Activated T-helper 1 cell treated with anti-CD3 and anti-CD28 coated beads, Interleukin-12 subunit alpha, Interleukin-12 subunit beta, Interleukin-2, Interleukin-4 antibody, amounts not matched to agents 30 ng/mL and 10 ng/mL and 1 ng/mL, durations not matched to agents 14 hours and 24 hours and 36 hours (primary cell): ENCODE measurements at places on chromosomes 4 and X.
A peak's percentile ranks its signal among the peaks of the same experiment; 100 is the strongest.

- DNase-seq: no peak
Observed at GRCh38 chrX:10783451-10783995, 163.1 kb upstream of the MID1 start.

GRCh38 chr4:149831656-149832208, 16.1 kb upstream of the IQCM start:
- DNase-seq: no peak

DNA sequence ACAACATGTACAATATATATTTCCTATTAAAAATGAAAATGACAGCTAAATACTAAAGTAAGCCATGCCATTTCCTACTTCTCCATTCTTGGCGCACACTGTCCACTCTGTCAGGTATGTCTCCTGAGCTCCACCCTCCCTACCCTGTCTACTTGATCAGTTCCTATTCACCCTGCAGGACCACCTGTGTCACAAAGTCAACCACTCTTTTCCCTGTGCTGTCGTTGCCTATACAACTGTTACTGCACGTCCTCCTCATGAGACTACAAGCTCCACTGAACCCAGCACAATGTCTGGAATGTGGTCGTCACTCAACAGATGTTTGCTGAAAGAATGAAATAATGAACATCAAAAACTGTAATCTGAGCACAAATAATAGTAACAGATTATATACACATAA, 54.9 kb downstream of the SLC9A7 start:
- DNase-seq: no peak

GRCh38 chrX:44765556-44765955, 78.3 kb upstream of the DUSP21 start:
- DNase-seq: no peak

DNA sequence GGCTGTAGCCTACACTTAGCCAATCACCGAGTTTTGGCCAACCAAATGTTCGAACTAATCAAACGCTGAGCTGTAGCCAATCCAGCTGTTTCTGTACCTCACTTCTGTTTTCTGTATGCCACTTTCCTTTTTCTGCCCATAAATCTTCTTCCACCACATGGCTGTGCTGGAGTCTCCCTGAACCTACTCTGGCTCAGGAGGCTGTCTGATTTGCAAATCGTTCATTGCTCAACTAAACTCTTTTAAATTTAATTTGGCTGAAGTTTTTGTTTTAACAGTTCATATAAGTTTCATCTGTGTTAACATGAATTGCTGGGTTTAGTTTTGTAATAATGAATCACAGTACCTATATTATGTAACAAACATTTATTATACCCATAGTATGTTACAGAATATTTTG, 160.7 kb upstream of the PCDH7 start:
- DNase-seq: no peak

DNA sequence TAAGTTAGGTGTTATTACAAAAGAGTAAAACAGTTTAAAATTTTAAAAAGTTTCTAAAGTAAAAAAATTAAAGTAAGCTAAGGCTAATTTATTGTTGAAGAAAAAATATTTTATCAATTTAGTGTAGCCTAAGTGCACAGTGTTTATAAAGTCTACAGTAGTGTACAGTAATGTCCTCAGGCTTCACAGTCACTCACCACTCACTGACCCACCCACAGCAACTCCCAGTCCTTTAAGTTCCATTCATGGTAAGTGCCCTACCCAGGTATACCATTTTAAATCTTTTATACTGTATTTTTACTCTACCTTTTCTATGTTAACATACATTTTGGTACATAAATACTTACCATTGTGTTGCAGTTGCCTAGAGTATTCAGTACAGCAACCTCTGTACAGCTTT, 120.3 kb upstream of the DKK2 start:
- DNase-seq: no peak

DNA sequence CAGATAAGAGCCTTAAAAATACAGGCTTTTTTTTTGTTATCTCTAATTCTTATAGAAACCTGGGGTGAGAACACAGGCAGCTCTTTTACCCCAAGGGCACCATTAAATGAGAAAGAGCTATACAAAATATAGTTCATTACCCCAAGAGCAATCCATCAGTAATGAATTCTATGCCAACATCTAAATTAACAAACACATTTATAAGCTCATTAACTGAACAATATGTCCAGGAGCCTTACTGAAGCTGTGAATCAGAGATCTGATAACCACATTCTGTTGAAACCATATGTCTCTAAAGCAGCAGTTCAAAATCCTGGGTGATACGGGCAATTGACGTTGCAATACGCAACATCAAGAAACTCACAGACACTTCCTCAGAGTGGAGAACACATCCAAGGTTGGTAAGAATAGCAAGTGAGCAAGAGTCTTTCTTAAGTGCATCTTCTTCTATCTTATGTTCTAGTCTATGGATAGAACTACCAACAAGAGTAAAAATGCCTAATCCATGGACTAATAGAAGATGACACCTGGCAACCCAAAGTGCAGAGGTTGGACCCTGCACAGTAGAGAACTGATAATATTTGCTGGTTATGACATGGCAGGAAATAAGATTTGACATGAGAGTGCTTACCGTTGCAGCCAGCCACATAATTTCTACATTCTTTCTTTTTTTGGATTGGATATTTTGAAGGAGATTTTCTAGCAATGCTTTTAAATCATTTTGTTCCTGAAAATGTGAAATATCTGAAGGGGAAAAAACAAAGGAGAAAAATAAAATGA, 449.3 kb downstream of the IL15 start:
- no peak for DNase-seq

DNA sequence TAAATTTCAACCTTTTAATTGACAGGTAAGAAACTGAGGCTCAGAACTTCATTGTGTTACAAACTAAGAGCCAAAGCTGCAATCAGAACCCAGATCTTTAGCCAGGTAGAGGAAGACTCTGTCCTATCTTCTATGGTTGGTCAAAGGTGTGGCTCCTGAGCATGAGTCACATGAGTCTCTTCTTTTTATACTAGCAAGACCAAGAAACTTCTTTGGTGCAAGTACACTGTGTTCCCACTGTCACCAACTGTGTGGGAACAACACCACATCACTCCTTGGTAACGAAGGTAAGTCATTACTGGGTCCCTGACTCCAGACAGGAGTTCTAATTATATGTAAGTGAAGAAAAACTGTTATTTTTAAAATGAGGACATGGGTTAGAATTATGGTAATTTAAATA, 290.1 kb downstream of the INPP4B start:
- no peak for DNase-seq

DNA sequence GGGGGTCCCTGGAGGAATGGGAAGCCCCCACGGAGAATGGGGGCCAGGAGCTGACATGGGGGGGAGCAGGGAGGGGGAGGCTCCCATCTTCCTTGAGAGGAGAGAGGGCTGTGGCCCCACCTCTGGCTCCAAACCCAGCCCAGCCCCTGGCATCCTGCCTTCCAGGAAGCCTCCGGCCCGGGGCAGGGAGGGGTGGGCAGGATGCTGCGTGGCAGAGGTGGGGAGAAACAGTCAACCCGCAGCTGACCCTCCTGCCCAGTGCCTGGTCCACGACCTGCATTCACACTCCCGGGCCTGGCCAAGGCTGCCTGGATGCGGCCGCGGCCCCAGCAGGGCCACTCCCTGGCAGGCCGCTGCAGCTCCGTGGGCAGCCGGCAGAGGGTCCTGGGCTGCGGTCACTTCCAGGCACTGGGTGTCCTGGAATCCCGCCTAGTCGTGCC, 39.0 kb downstream of the CPLX1 start:
- DNase-seq: no peak

DNA sequence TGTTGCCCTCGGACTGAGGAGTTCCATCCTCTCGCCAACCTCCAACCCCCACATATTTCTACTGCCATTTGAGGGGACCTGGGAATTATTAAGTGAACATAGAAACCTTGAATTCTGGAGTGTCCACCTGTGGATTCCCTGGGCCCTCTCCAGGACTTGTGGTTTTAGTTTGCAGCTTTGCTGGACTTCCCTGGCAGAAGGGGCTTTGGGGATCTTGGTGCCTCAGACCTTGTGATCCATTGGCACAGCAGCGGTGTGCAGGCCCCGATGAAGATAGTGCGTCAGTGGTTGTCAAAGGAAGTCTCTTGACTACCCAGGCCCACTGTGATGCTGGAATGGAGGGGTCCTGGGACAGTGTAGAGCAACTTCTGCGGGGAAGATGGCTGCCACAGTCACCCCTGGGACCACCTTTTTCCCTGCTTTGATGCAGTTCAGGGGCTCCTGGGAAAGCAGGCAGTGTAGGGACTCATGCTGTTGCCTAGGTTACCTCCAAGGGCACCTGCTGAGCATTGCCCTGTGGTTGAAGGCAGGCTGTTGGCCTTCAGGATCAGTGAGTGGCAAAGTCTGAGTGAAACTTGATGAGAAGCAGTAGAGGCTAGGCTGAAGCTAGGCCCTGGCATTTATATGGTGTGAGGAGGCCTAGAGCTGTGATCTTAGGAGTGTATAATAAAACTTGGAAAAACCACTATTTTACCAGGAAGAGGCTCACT, 2.2 kb downstream of the SLC16A2 start:
- DNase-seq: no peak

GRCh38 chr4:36348403-36348938, 67.1 kb downstream of the DTHD1 start:
- peak; percentile 47 for DNase-seq

DNA sequence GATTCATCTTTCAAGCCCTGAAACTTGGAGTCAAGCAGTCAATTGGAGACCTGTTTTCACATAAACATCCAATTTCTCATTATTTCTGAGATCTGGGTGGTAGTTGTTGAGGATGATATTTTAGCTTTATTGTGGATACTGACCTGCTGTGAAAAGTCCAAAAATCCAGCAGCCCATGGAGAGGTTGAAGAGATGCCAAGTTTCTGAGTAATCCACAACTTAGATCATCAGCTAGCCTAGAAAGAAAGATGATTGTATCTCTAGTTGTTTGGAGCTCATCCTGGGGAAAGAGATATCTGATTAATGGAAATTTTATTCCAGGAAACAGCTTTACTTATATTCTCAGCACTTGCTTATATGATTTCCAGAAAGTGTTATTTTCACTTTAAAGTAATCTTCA, 48.6 kb upstream of the DCX start:
- no peak for DNase-seq

- no peak for DNase-seq
Observed at GRCh38 chr4:6074758-6075157, 56.5 kb upstream of the C4orf50 start.

DNA sequence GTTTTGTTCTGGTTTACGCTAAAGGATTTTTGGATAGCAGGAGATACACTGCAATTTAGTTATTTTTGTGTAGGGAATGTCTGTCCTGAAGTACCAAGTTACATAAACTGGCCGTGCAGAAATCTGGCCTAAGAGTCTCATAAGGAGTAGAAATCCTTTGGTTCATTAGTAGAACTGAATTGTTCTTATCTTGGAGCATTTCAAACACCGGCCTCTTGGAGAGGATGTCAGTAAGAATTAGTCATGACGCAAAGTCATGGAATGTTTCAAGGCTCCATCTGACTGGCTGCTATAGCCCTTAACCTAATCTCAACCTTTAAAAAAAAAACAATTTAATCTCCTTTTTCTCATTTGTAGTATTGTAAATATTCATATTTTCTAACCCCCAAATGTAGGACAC, 15.2 kb downstream of the PDLIM3 start:
- DNase-seq: no peak

GRCh38 chr4:136246876-136247275, 1285.4 kb downstream of the PCDH18 start:
- no peak for DNase-seq

GRCh38 chr4:83558680-83559079, 22.8 kb downstream of the GPAT3 start:
- DNase-seq: no peak

DNA sequence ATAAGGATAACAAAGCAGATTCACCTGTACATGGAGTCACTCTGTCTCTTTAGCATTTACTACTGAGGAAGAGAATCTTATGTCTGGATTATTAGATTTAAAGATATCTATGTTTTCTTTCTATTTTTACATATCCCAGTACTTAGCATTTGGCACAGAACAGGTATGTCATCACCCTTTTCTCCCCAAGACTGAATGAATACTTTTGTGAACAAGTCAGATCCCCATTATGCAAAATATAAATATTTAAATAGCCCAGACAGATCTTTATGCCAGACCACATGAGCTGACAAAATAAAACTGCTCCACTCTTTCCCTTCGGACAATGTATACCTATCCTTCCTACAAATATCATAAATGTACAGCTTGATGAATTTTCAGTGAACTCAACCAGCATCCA, 94.5 kb downstream of the CASK start:
- no peak for DNase-seq

- no peak for DNase-seq
Observed at GRCh38 chr4:129384974-129385373, 289.0 kb downstream of the C4orf33 start.

- no peak for DNase-seq
Observed at GRCh38 chr4:106512706-106513105, 144.1 kb upstream of the GIMD1 start.

GRCh38 chr4:163470391-163470790, 3.2 kb downstream of the TKTL2 start:
- no peak for DNase-seq

GRCh38 chr4:76873495-76873894, 24.4 kb downstream of the SOWAHB start:
- no peak for DNase-seq

GRCh38 chrX:153530411-153531129, 13.1 kb downstream of the ATP2B3 start:
- DNase-seq: no peak

- DNase-seq: no peak
Observed at GRCh38 chr4:64935469-64936001, 526.3 kb upstream of the TECRL start.

DNA sequence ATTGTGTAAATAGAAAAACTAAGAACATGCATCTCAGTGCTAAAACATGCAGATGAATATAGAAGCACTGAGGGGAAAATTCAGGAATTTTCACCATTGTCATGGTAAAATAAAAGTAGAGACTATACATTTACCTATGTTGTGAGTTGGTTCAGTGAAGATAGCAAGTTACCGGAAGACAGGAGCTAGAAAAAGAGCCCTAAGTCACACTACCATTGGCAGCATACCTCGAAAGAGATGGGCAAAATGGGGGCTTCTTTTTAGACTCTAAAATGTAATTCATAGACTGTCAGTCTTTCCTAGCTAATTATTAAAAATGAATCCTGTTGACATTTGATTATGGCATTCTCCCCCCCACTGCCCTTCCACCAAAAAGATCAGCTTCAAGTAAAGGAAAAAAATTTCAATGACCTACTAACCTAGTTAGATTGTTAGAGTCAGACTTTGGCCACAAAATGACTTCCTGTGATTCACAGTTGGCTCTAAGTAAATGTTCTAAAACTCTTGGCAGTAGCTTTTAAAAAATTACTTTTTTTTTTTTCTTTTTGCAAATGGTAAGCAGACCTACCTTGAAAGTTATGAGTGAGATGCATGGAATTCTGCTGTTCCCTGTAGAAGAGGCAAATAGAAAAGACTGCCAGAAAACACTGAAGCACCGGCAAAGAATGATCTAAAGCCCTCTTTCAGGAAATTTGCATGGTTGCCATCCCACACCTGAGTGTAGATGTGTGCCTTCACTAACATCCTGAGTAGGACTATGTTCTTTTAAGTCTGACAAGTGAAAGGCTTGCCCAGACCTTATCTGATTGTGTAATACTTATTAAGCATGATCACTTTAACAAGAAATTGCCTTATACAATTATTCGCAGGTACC, 26.4 kb upstream of the ARSJ start:
- no peak for DNase-seq
